T-cell (primary cell): ENCODE measurements at places on chromosomes 6 and 20.

DNA sequence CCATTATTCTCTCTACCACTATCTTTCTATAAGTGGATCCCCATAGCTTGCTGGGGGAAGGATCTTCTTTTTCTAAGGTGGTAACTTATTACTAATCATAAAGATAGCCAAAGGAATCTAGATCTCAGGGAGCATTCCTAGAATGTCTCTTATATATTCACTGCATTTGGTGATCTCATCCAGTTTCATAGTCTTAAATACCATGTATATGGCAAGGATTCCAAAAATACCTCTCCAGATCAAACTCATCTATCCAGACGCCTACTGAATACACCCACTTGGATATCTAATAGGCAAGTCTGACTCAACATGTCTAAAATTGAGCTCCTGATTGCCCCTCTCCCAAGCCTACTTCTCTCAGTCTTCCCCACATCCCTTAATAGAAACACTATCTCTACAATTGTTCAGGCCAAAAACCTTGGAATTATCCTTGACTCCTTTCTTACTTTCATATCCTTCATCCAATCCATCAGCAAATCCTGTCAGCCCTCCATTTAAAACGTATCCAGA, 264.4 kb downstream of the HACE1 start:
- no peaks in the 10 kb centered on the region for H3K27me3 ChIP-seq
- no peaks in the 10 kb centered on the region for H3K4me1 ChIP-seq
- no peak overlapping the region for H3K4me3 ChIP-seq
- no peak for DNase-seq
- H3K27ac ChIP-seq: no peak overlapping the region

- H3K4me3 ChIP-seq: no peak overlapping the region
- no peak for DNase-seq
- H3K27ac ChIP-seq: no peak overlapping the region
- H3K27me3 ChIP-seq: peaks cover 6% of the 10 kb centered on the region
Measured at GRCh38 chr20:60035-60918, 27.2 kb upstream of the DEFB125 start.

- no peak overlapping the region for H3K4me3 ChIP-seq
- H3K27me3 ChIP-seq: peaks cover 2% of the 10 kb centered on the region
- H3K27ac ChIP-seq: no peak overlapping the region
- H3K36me3 ChIP-seq: no peaks in the 10 kb centered on the region
- DNase-seq: no peak
- H3K4me1 ChIP-seq: peaks cover 4% of the 10 kb centered on the region
Measured at GRCh38 chr20:37571033-37571432, 43.4 kb upstream of the BLCAP start.

- no peaks in the 10 kb centered on the region for H3K27me3 ChIP-seq
- no peak for DNase-seq
- H3K36me3 ChIP-seq: peaks cover 4% of the 10 kb centered on the region
- H3K4me1 ChIP-seq: peaks cover 5% of the 10 kb centered on the region
Measured at GRCh38 chr6:89999945-90000825, 105.9 kb downstream of the GJA10 start.

DNA sequence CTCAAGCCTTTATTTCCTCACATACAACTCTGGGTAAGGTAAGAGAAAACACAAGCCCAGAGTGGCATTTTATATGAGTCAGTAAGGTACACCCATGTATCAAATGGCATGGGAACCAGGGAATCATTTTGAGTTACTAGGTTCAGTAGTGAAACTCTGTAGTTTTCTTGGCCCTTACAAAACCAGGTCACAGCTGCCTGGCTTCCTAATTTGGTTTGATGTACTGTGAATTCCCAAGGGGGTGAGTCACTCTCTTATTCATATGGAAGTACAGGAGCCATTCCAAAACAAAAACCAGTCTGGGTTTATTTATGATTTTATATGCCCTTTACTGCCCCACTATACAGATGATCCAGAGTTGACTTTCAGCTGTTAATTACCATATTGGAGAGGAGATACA, 70.7 kb downstream of the PDE7B start:
- no peak overlapping the region for H3K4me3 ChIP-seq
- H3K36me3 ChIP-seq: no peaks in the 10 kb centered on the region
- H3K4me1 ChIP-seq: no peaks in the 10 kb centered on the region
- H3K27me3 ChIP-seq: no peaks in the 10 kb centered on the region
- DNase-seq: no peak

- DNase-seq: no peak
- H3K4me1 ChIP-seq: no peaks in the 10 kb centered on the region
- H3K27me3 ChIP-seq: peaks cover 8% of the 10 kb centered on the region
- H3K4me3 ChIP-seq: no peak overlapping the region
- H3K27ac ChIP-seq: no peak overlapping the region
Measured at GRCh38 chr6:167472880-167473279, 148.0 kb downstream of the TTLL2 start.

- peaks cover 51% of the 10 kb centered on the region for H3K27me3 ChIP-seq
- no peak overlapping the region for H3K4me3 ChIP-seq
- no peak for DNase-seq
- no peaks in the 10 kb centered on the region for H3K4me1 ChIP-seq
Measured at GRCh38 chr6:41463062-41463930, 82.9 kb upstream of the FOXP4 start.

DNA sequence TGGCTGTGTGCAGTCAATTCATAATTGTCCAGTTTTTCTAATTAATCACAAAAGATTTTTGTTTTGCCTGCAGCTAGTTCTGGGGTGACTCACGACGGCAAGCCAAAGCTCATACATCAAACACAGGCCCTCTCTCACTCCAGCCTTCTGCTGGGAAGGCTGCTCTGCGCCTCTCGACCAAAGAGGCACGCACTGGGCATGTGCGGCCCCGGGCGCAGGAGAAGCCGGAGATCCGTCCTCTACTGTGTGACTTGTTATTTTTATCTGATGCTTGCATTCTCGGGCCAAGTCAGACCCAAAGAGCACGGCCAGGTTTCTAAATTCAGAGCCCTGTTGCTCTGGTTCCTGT, 98.5 kb downstream of the TFAP2A start:
- H3K4me3 ChIP-seq: no peak overlapping the region
- H3K36me3 ChIP-seq: no peaks in the 10 kb centered on the region
- H3K4me1 ChIP-seq: no peaks in the 10 kb centered on the region
- H3K27me3 ChIP-seq: no peaks in the 10 kb centered on the region
- no peak overlapping the region for H3K27ac ChIP-seq

DNA sequence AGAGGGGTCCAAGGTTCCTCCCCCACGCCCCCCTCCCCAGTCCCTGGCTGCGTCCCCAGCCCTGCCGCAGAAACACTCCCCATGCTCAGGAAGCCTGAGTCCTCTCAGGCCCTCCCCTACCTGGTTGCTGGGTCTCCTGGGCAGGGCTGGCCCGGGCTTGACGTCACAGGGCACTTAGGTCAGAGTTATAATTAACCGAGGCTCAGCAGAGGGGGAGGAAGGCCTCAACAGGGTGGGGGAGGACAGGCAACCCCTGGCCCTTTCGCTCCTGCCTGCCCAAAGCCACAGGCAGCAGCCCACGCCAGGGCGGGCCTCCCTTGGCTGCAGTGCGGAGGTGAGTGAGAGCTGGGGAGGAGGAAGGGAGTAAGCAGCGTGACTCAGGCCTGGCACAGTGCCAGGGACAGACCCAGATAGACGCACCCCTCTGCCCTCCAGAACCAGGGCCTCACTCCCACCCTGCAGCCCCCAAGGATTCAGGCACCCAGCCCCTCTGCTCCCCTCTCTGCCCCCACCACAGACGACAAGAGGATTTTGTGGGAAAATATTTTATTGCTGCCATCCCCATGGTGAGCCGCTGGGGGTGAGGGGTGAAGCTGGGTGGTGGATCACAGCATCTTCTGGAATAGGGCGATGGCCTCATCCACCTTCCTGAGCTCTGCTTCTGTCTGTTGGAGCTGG, at the start of gene VWA7:
VWA7 (minus strand) TSS at position 340 of the 678 bp plus-strand sequence. CDS start 549 bp downstream, outside the sequence.
- no peaks in the 10 kb centered on the region for H3K27me3 ChIP-seq
- peak within 1 kb of the TSS; percentile 54 for H3K27ac ChIP-seq
- DNase-seq: peak; percentile 32
- no peak within 1 kb of the TSS for H3K4me3 ChIP-seq
